ENCODE measurements at places on chromosomes 13 and 19.
A peak's percentile ranks its signal among the peaks of the same experiment; 100 is the strongest.

GRCh38 chr13:100129605-100130004 lies 40.7 kb downstream of the PCCA start:
- no peak for DNase-seq

GRCh38 chr19:38543807-38544568 lies 73.8 kb downstream of the MAP4K1 start:
- DNase-seq: peak; percentile 24

DNA sequence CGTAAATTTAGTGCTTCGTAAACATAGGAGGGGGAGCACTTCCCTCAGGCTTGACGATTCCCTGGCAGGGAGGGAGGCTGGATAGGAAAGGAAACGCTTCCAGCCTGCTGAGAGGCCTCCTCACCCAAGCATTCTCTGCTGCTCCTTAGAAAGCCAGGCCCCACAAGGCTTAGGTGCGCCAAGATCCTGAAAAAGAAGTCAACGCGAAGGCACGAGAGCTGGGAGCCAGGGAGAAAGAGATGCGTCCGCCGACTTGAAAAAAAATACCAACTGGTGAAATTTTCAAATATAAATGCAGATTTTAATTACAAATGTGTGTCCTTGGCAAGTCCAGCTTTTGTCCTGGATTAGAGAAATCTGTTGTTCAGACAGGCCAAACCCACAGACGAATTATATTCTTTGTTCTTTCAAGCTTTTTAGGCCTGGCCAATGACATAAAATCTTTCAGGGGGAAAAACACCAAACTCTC lies 64.0 kb downstream of the ALOX5AP start:
- no peak for DNase-seq

GRCh38 chr19:10603084-10603872 lies 16.2 kb upstream of the AP1M2 start:
- no peak for DNase-seq

DNA sequence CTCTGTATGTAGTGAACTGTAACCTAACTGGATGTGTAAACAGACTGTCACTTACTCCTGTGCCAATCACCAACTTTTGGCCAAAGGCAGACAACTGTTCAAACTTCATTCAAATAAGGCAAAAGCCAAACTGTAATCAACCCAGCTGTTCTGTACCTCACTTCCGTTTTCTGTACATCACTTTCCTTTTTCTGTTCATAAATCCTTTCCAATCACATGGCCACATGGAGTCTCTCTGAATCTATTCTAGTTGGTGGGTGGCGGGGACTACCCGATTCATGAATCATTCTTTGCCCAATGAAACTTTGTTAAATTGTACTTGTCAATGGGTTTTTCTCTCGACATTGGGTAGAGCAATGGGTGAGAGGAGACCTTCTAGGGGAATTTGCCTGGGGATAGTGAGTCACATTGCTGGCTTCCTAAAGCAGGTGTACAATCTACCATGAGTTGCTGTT lies 178.3 kb upstream of the RFC3 start:
- no peak for DNase-seq

GRCh38 chr13:22262001-22262885 lies 591.4 kb downstream of the FGF9 start:
- no peak for DNase-seq

GRCh38 chr13:29489650-29490560 lies 105.6 kb downstream of the SLC7A1 start:
- no peak for DNase-seq

GRCh38 chr13:24175847-24176246 lies 15.3 kb downstream of the SPATA13 start:
- no peak for DNase-seq

DNA sequence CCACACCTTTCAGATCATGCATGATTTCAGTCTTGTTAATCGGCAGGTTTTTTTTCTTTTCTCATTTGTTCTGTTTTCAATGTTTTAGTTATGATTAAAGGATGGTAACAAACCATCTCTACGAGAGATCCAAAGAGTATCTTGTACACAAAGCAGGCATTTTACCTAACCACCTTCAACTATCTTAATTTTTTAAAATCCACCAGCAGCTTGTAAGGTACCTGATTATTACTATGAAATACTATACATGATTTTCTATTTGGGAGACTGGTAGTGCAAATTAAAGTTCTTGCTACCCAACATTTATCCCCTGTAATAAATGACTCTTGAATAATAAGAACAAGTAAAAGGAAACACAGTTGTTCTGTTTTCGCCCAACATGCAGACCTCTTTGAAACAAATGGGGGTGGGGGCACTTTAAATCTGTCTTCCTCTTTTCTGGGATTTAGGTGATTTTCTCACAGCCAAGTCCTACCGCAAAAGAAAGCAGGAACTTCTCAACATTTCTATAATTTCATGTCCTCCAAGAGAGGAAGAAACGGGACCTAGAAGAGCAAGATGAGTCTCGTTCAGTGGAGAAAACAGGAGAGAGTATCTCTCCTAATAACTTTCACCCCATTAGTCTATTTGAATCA lies 3.6 kb downstream of the POU4F1 start:
- no peak for DNase-seq

DNA sequence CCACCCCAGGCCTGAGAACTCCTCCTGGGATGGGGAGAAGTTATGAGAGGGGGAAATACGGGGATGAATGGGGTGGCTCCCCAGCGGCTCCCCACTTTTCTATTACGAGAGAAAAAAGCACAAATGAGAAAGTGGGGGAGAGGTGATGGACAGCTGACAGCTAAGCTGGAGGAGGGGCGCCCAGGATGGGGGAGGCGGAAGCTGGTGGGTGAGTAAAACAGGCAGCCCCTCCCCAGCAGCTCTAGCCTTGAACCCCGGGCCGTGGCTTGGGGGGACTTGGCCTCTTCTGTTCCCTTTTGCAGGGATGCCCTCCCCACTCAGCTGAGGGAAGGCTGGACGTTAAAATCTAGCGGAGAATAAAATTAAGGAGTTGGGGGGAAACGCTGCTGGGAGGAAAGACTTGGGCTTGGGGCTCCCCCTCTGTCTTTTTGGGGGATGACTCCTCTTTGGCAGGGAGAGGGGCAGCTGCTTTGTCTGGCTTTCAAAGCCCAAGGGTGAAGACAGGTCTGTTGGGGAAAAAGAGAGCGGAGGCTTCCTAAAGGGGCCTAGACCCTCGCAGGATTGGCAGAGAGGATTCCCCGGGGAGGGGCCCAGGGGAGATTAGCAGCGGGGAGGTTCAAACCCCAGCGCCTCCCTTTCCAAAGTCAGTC lies 1.4 kb upstream of the SAMD1 start:
- DNase-seq: no peak

DNA sequence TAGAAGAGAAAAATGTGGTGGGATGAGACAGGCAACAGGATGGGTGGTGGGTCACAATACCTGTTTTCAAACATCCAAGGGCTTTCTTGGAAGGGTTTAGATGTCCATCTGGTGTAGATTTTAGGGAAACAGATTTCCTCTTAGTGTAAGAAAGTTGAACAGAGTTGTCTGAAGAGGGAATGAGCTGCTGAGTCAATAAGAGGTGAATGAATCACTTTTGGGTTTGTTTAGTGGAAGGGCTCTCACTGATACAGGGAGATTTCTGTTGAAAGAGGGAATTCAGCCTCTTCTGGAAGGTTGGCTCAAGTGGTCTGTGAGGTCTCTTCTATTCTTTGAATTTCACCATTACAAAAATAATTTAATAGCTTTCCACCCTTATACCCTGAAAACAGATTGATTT lies 54.6 kb downstream of the LACC1 start:
- DNase-seq: no peak

- no peak for DNase-seq
These were observed 16.0 kb downstream of the CSNK1G2 start for GRCh38 chr19:1956868-1957492.

GRCh38 chr13:71021825-71022422 lies 845.1 kb downstream of the DACH1 start:
- DNase-seq: no peak

DNA sequence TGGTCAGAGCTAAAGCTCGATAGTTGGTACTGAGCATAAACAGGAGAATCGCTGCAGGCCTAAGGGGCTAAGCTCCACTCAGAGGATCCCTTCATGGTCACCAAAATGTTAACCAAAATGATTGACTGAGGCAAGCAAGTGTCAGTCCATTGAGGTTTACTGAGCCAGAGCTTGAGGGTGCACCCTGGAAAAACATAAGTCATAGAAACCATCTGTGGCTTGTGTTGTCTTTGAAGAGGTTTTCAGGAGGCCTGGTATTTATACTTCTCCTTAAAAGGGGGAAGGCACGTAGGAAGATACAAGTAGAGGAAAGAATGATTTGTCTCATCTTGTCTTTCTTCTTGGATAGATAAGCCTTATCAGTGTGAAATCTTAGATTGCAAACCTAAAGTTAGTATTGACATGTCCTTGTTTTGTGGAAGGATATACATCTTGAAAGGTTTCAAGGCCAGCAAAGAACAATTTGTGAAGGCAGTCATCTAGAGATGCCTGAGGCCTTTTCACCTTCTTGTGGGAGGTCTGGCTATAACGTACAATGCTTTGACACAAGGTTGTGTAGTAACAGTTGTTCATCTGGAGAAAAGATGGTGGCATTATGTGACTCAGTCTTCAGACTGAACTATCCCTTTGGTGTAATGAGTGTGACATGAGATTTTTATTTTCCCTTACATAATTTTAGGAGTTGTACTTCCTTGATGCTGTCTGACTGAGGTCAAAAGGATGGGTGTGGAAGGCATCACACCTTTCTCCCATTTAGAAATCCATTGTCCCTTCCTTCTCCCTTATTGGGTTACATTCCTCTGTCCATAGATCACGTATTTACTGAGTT lies 14.7 kb upstream of the CEACAM6 start:
- no peak for DNase-seq

DNA sequence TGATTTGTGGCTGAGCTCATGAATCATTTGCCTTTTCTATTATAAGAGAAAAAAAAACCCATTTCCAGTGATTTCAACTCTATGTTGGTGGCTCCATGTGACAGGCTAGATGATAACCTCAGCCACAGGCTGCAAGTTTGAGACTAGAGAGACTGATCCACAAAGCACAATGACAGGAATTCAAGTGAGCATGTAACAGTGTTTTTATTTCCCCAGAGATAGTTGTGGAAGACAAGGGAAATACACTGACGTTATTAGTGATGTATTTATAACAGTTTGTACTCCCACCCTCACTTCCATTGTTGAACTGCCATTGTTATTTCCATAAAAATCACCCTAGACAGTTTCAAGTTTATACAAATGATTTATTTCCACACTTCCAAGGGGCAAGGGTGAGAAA lies 27.9 kb upstream of the EDNRB start:
- no peak for DNase-seq

DNA sequence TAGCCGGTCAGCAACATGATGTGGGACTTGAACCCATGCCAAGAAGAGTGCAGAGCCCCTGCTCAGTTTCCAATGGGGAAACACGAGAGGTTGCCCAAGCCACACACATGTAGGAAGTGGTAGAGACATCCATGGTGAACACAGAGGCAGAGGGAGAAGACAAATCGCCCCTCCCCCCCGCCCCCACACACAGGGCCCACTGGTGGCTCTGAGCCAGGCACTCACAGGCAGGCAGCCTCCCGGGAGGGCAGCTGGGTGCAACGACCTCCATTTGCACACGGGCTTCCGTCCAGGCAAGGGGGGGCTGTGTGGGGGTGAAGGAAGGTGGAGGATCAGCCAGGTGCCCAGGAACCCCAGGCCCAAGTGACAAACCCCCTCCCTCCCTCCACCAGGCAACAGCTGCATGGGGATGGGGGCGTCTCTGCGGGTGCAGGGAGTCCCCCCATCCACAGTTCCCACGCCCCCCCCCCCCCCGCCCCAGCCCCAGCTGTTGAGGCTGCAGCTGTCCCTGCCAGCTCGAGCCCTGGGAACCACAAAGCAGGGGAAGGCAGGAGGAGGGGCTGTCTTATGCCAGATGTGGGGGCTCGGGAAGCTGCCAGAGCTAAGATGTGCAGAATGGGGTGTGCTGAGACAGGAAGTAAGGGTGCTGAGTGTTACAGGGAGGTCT lies 3.4 kb downstream of the NOTCH3 start:
- DNase-seq: no peak

DNA sequence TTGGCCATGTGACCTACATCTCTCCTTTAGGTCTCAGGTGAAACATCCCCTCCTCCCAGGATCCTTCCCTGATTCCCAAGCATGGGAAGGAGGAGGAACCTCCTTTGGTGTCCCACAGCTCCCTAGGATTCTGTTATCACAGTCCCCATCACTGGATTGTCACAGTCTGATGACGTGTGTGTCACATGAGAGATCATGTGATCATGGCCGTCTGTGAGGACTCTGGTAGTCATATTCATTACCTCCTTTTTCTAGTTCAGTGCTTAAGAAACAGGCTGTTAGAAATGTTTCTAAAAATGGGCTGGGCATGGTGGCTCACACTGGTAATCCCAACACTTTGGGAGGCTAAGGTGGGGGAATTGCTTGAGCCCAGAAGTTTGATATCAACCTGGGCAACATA lies 3.0 kb downstream of the DHX34 start:
- DNase-seq: no peak

GRCh38 chr13:47289567-47289966 lies 392.7 kb upstream of the HTR2A start:
- DNase-seq: no peak

GRCh38 chr13:79987761-79988160 lies 353.2 kb downstream of the SPRY2 start:
- DNase-seq: no peak

GRCh38 chr13:99208845-99209527 lies 8.3 kb downstream of the UBAC2 start:
- DNase-seq: no peak

- no peak for DNase-seq
These were observed 405.0 kb downstream of the COG6 start for GRCh38 chr13:40060296-40061007.

DNA sequence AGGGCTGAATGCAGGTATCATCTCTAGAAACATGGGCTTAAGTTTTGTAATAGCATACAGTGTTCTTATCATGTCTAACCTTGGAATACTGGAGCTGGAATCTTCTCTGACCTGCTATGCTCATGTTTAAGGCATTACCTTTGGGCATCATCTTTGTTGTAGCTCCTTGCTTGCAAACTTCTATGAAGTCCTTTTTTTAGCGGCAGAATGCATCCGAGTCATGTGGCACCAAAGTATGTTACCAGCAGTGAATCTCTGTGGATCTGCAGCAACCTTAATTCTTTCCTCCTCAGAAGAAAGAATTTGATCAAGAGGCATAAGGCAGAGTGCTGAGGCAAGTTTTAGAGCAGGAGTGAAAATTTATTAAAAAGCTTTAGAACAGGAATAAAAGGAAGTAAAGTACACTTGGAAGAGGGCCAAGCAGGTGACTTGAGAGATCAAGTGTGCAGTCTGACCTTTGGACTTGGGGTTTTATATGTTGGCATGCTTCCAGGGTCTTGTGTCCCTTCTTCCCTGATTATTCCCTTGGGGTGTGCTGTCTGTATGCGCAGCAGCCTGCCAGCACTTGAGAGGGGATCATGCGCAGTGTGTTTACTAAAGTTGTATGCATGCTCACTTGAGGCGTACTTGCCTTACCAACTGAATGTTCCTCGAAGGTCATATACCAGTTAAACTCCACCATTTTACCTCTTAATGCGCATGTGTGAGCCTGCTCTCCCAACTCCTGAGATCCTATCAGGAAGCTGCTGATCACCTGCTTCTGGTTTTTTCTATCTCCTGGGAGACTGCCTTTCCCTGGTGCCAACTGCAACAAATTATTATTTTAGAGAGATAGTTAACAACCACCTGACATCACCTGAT lies 115.5 kb downstream of the LACC1 start:
- no peak for DNase-seq

Measured in AG04450 (cell line).